EL (cell line): ENCODE measurements at places on chromosomes 1 and 21.

DNA sequence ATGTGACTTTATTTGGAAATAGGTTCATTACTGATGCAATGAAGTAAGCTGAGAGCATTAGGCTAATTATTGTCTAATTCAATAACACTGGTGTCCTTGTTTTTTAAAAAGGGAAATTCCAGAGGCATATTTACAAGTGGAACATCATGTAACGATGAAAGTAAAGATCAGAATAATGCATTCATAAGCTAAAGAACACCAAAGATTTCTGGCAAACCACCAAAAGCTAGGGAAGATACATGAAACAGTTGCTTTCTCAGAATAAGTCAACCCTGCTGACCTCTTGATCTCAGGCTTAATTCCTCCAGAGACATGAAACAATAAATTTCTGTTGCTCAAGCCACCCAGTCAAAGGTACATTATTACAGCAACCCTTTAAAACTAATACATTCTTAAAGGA, 20.3 kb upstream of the IFI16 start:
- no peak for DNase-seq

DNA sequence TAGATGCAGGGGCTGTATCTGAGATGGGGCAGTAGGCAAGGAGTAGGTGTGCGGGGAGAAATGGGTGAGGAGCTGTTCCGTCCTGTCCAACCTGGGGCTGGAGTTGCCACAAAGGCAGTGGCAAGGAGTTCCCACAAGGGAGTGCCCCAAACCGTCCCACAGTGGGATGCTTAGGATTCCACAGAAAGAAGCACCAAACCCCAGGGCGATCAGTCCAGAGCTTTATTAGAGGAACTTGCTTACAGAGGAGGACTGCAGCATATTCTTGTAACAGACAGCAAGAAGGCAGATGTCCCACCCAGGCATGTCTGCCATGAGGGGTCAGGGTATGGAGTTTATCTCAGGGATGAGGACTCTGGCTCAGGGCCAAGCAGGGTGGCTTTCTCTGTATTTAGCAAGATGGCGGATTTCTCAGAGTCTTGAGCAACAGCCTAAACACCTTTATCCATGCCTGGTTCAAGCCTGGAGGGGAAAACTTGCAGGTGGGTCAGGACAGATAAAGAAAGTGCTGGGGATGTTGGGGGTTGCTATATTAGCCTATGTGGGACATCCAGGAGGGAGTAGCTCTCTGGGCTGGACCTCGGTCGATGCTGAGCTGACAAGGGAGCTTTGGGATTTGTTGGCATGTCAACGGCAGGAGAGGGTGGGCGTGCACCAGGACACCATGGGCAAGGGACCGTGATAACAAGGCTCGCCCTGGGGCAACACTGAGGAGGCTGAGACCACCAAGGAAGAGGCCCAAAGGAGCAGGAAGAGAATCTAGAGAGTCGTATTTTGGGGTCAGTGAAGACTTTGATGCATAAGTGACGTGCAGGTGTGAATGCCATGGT, 32.8 kb downstream of the OBSCN start:
- DNase-seq, result no peak

DNA sequence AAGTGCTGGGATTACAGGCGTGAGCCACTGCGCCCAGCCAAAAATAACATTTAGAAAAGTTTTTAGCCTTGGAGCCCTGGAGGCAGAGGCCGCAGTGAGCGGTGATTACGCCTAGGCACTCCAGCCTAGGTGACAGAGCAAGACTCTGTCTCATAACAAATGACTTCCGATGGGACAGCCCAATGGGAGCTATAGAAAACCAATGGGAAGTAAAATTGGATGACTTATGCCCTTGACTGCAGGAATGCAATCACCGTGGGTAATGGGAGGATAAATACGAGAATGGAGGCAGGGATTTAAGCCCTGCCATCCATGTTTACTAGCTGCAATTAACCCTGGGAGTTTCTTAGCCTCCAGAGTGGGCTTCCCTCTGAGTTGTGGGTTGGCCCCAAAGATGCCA, 37.0 kb upstream of the CNN3 start:
- no peak for DNase-seq

DNA sequence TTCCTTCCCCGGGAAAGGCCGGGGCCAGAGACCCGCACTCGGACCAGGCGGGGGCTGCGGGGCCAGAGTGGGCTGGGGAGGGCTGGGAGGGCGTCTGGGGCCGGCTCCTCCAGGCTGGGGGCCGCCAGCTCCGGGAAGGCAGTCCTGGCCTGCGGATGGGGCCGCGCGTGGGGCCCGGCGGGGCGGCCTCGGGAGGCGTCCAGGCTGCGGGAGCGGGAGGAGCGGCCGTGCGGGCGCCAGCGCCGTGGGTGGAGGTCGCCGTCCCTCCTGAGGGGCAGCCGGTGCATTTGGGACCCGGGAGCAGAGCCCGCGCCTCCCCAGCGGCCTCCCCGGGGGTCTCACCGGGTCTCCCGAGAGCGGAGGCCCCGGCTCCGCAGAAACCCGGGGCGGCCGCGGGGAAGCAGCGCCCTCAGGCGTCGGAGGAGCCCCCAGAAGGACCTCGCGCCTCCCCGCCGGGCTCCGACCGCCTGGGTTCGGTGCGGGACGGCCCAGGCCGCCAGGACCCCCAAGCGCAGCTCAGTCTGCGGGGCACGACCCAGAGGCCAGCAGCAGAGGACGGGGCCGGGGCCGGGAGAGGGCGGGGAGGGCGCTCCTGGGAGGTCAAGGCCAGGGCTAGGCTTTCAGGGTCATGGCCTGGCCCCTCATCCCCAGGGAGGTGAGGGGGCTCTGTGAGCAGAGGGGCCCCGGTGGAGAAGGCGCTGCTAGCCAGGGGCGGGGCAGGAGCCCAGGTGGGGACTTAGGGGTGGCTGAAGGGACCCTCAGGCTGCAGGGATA, 7.2 kb upstream of the SLX9 start:
- no peak for DNase-seq

GRCh38 chr1:100037656-100037926, 67.8 kb downstream of the SLC35A3 start:
- DNase-seq, result no peak

DNA sequence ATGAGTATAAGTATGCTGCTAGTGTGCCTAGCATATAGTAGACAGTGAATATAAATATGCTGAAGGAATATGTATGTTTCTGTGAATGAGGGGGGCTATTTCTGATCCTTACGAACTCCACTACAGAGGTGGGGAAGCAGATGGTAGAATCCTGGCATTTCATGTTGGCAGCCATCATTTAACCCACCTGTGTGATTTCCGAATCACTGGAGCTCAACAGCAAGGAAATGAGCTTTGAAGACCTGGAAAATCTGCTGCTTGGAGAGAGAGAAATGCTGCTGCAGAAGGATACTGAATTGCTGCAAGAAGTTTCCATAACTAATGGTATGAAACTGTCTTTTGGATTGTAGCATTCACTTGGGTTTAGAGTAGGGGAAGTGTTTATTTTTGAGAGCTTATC, 83.5 kb downstream of the RABGAP1L start:
- DNase-seq, result no peak

GRCh38 chr1:167635941-167636340, 5.9 kb downstream of the RCSD1 start:
- DNase-seq, result no peak

DNA sequence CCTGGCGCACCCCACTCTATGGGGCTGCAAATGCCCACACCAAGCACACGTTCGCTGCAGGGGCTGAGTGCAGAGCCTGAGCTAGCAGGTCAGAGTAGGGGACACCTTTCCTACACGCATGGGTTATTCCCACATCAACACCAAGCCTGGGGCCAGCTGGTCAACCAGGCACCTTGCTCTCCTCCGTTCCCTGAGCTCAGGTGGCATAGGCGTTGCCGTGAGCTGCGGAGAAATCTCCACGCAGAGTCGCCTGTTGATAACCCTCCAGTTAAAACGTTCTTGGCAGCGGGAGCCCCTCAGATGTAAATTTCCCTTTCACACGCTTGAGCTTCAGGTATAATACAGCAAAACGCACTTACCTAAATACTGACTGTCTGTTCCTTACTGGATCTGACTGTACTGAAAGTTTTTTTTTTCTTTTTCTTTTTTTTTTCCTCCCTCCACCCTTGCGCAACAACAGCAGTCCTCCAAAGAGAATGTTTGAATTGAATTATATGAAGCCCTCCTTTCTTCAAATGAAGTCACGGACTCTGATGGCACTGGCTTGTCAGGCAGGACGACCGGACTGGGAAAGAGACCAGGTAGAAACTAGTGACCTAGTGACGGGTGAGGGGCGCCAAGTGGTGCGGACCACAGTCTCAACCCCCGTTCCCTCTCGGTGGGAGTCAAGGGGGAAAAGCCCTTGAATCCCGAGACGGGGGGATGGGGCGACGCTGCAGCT, 2.1 kb downstream of the BRINP3 start:
- DNase-seq, result peak; percentile 1
